Activated CD8-positive, alpha-beta memory T cell treated with anti-CD3 and anti-CD28 coated beads for 1 hour (primary cell): ENCODE measurements at places on chromosomes 3 and 15.

DNA sequence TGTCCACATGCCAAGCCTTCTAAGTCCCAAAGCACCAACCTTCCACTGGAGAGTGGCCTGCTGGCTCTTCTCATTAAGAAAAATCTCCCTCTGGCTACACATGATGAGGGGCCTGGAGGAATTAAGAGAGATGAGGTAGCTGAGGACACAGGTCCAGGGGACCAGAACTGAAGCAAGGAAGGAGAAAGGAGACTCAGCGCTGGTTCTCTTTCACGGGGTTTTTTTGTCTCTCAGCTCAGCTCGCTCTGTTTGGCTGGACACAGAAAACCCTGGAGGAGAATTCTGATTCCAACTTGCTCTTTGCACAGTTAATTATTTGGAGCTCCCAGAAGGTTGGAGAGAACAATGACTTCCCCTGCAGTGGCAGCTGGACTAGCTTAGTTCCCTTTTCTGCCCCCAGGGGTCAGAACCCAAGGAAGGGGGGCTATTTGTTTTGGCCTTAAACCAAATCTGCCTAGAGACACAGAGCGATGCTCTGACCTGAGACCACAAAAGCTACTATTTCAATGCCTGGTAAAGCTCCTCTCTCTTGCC lies 507.6 kb downstream of the FHIT start:
- no peak for DNase-seq

DNA sequence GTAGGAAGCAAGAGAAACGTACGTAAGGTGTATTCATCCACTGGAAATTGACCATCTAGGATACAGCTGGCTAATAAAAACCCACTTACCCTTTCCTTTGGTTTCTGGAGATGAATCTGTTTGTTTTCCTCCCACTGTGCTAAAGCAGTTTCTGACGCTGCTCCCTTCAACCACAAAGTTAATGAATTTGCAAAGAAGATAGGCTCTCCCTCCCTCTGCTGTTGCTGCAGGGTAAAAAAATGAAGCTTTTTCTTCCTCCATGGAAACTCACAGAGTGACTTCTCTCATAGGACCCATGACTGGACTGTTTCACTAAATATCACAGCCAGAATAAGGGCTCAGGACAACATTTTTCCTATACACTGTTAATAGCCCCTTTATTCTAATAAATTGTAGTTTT lies 172.1 kb upstream of the LRRN1 start:
- no peak for DNase-seq

GRCh38 chr3:36525115-36525801 lies 145.0 kb downstream of the STAC start:
- DNase-seq, result no peak

DNA sequence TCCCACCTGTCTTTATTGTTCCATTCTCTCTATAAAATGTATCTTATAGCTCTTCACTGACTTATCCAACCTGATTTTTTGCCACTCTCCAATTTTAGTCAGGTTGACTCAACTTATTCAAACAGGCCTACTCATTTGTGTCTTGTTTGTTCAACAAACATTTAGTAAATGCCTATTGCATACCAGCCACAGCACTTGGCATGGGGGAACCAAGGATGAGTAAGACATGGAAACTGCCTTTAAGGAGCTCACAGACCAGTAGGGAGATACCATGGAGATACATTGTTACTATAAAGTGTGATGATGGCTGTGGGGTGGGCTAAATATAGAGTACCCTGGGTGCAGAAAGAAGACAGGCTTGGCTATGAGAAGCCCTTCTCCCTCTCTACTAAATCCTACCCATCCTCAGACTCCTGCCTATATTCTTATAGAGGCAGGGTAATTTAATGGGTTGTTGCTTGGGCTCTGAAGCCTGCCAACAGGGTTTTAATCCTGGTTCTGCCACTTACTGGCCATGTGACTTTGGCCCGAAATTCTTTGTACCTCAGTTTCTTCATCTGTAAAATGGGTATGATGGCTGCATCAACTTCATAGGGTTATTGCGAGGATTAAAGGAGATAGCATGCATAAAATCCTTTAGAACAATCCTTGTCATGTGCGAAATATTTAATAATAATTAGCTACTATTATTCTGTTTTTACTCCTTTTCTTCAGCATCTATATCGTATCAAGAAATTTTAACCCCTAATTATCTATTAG lies 348.5 kb upstream of the UMPS start:
- no peak for DNase-seq

- DNase-seq, result no peak
Observed at GRCh38 chr15:79954661-79955060, 16.3 kb downstream of the BCL2A1 start.

GRCh38 chr15:33201491-33202231 lies 7.1 kb upstream of the FMN1 start:
- DNase-seq, result peak; percentile 24

GRCh38 chr15:81106560-81106959 lies 27.5 kb upstream of the CFAP161 start:
- DNase-seq, result peak; percentile 11

DNA sequence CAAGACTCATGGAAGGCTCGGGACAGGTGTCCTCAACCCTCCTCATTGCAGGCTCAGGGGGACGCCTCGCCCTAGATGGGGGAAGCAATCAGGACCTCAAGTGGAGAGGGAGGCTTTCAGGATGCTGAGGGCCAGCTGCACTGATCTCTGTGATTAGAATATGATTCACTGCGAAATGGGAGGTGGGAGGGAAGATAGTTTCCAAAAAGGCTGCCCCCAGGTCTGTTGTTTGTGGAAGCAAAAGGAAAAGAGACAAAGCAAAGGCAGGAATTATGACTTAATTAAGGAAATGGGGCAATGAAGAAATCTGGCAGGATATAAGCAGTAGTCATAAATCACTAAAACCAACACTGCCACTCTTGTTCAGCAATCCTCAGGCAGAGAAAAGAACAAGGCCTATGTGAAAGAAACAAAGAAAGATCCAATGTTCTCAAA lies 85.6 kb upstream of the ABHD17C start:
- DNase-seq, result no peak

DNA sequence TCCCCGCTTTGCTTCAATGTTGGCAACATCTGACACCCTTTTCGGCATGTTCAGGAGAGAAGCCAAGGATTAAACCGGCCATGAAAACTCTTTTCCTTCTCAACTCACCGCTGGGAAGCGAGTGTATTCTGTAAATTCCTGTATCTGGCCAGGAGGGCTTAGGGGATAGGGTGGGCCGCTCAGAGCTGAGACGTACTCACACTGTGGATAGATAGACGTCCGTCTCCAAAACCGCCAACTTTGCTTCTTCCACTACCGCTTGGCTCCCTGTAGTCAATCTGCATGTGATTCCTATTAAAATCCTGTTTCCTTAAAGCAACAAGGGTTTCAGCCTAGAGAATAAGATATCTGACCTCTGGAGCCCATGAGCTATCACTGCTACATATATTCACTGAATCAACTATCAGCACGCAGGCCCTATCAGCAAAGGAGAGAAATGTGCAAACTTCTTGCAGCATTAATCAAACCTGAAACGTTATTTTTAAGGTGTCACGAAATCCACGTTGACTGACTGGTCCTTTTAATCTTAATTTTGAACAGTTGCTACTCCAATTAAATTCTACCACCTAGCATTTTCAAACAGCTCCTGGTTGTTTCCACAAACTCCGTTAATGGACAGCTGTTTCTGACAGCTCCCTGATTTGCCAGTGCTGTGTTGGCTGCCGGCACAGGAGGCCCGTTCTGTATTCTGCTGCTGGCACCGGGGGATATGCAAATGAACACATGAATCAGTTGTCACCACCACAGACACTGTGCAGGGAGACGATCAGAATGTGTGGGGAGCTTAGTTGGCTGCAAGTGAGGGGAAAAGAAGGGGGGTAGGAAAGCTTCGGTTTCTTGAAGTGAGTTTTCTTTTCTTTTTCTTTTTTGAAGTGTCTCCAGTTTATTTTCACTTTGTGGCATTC lies 438.9 kb upstream of the ARRDC4 start:
- no peak for DNase-seq

- DNase-seq, result no peak
Observed at GRCh38 chr15:79516155-79516554, 84.0 kb downstream of the MINAR1 start.

- no peak for DNase-seq
Observed at GRCh38 chr3:124298301-124298700, 306.4 kb upstream of the ROPN1 start.

GRCh38 chr15:64808785-64809453 lies 16.5 kb downstream of the PIF1 start:
- DNase-seq, result no peak

DNA sequence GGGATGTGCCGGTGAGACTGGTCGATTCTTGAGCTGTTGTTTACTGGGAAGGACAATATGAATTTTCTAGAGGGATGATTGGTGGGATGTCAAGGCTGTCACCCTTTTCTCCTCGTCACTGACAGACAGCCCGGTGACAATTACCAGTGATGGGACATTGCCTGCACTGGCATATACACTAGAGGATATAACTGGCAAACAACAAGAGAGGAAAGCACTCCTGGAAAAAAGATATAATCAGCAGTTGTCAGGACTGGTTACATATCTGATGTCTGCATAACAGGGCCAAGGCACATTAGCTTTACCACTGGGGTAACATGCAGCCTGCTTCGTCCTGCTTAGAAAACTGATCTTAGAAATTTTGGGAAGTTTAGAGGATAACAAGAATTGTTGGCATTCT lies 131.1 kb downstream of the ROBO2 start:
- no peak for DNase-seq

- DNase-seq, result no peak
Observed at GRCh38 chr3:170953736-170954135, 45.3 kb upstream of the EIF5A2 start.

DNA sequence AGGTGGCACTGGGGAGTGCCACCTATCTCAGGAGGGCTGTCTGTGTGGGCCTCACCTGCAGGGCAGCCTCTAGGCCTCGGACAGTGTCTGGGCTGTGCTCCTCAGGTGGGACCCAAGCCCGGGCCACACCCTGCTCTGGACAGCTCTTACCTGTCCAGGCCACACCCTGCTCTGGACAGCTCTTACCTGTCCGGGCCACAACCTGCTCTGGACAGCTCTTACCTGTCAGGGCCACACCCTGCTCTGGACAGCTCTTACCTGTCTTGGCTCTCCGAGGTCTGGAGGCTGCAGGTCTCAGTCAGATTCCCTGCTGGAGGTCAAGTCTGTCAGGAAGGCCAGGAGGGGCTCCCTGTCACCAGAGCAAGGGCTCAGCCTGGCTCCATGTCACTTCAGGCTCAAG lies 80.6 kb downstream of the LINGO1 start:
- DNase-seq, result no peak
